ENCODE measurements at places on chromosomes 7 and 10.

DNA sequence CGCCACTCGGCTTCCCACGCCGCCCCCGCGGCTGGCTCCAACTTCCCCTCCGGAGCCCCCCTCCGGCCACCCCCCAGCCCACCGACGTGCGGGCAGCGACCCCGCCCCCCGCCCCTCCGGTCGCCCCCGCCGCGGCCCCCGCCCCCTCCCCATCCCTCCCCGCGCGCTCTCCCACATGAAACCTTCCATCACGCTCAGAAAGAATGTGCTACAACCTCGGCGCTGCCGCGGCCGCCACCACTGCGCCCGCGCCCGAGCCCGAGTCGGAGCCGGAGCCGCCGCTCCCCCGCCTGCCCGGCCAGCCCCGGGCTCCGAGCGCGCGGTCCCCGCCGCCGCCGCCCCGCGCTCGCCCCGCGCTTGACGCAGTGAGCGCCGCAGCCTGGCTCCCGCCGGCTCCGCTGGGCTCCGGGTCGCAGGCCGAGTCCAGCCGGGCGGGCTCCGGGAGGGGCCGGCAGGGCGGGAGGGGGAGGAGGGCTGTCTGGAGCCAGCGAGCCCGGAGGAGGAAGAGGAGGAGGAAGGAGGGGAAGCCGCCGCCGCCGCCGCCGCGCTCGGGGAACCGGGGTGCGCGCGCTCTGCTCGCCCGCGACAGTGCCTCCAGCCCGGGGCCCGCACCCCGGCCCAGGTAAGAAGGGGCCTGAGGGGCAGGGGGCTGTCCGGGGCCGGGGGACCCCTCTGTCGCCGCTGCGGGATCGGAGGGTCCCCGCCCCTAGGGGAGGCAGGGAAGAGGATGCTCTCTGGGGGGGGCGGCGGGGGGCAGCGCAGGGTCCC lies 4.3 kb upstream of the ELFN1 start:
- DNase-seq = peak; percentile 47

DNA sequence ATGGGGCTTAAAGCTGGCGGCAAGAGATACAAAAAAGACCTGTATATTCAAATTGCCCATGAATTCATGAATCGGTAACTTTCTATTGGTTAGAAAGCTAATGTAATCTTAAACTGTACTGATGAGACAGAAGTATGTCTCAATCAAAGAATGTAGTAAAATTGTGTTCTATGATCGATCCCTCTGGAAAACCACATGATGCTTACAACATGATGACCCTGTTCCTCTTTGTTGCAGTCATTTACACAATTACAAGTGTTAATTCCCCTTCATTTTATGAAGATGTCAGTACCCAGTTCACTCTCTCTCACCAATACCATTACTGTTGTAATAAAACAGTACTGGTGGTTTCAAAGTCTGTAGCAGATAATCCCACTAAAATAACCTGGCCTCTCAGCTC lies 10.1 kb downstream of the KIF5B start:
- DNase-seq = no peak

DNA sequence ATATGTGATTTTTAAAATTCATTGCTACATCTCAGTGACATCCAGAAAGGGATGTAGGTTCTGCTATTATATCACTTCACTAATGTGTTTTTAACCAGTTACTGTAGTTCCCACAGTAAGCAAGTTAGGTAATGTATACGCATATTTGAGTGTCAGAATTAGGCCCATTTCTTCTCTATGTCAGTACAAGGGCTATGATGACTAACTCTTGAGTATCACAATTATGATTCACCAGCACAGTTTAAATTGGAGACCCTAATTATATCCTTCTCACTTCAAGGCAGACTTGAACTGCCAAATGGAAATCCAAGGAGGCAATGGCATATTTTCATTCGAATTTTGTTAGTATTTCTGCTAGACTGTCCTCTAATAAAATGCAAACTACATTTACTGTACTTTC lies 23.6 kb downstream of the BZW2 start:
- DNase-seq = no peak

DNA sequence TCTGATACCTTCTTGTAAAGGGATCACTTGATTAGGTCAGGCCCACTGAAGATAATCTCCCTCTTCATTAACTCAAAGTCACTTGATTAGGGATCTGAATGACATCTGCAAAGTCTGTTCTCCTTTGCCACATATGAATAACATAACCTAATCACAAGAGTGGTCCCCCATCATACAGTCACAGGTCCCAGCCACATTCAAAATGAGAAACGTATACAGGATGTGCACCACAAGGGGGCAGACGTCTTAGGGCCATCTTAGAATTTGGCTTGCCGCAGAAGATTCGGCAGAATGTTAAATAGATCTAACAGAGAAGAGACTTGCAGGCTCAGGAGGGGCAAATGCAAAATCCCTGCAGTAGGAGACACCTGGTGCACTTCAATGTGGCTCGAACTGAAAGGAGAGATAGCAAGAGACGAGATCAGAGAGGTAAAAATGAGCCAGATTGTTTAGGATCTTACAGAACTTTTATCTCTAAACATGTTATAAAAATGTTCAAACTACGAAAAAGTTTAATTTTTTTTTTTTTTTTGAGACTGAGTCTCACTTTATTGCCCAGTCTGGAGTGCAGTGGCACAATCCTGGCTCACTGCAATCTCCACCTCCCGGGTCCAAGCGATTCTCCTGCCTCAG lies 10.4 kb upstream of the SMC3 start:
- DNase-seq = peak; percentile 35

GRCh38 chr10:62155054-62155680 lies 113.5 kb downstream of the RTKN2 start:
- no peak for DNase-seq

- DNase-seq = no peak
These were observed 10.1 kb upstream of the RHEB start for GRCh38 chr7:151529842-151530241.

DNA sequence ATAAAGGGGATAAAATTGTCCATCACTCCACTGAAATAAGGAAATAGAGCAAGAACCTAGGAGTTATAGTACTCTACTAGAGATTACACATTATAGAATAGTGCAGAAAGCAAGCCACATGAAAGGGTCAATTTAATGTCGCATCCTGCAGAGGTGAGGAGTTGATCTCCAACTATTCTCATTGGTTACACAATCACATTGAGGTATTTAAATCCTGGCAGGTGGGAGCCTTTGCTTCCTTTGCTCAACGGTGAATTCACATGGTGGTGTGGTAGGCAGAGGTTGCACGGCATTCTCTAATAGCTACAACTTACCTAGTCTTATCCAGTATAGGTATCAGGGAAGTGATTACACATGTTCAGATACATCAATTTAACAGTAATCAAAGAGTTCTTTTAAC lies 198.4 kb upstream of the TCF7L2 start:
- no peak for DNase-seq

DNA sequence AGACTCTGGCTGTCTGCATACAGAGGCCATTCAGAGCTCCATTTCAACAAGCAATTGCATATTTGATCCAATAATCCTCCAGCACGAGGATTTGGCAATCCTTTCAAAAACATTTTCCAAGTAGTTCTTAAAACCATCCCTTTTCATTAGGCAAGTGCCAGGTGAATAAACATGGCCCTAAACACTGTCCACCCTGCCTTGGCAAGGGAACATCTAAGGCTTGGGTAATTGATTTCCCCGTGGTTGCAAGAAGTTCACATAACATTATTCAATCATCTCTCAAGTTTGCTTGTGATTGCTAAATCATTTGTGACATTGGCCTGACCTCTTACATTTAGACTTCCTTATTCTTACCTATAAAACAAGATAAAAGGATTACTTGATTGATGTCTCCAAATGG lies 175.2 kb downstream of the CTTNBP2 start:
- no peak for DNase-seq

GRCh38 chr10:88012641-88013040 lies 149.2 kb downstream of the PTEN start:
- no peak for DNase-seq

DNA sequence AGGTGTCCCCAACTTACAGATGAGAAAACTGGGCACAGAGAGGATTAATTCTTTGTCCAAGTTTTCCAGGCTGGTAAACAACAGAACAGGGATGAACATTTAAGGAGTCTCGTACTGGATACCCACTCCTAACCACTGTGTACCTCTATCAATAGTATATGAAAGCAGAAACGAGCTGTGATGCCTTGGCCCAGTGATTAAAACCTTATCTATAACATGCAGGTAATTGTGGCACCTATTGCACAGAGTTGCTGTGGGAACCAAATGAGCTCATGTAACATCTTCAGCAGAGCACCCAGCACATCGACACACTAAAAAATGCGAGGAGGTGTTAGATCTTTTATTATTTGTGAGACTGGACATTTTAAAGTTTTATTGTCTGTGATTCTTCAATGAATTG lies 1.6 kb downstream of the TMEM273 start:
- no peak for DNase-seq

- no peak for DNase-seq
These were observed 638 bp downstream of the EGR2 start for GRCh38 chr10:62815381-62816075.

DNA sequence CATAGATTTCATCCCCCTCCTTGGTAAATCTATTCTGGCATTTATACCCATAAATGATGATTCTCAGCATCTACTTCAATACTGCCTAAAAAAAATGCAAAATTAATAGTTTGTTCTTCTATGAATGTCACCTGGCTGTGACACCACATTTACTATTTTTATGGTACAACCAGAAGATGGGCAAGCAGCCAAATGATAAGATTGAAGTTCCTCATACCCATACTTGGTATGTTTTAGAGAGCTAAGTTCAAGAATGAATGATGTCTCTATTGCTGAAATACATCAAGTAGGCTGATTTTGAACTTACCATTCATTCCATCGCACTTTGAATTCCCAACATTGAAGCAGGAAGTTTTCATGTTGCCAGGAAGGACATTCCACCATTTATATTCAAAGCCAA lies 134.2 kb downstream of the ELAPOR2 start:
- DNase-seq = no peak

DNA sequence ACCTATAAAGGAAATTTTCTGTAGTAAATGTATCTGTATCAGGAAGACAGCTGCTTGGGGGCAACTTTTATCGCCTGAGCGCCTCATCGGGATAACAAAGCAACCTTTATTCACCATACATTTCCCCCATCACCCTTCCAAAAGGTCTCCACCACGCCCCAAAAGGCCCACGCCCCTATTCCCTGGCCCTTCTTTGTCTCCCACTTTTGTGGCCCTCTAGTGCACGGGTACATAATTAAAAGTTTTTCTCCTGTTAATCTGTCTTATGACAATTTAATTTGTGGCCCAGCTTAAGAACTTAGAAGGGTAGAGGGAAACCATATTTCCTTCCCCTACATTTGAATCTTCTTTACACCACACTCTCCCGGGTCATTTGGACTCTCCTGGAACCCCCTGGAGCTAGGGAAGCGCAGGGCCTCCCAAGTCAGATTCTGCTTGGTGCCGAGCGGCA lies 625 bp downstream of the RP9 start:
- no peak for DNase-seq

Measured in right cardiac atrium (tissue), 5 donors.